ENCODE measurements at places on chromosomes 5 and 9. TPM values are rescaled to one million over a fixed set of nuclear protein-coding genes. Genes with fewer than 3 reads are reported as not detected.

Gene PRSS3
- total RNA-seq, result 2.1 TPM

Gene CMYA5
- 0.28 TPM for total RNA-seq

Gene AMBP
- not detected for total RNA-seq

Gene PCDHA10
- total RNA-seq, result 0.23 TPM

Gene SLC6A18
- total RNA-seq, result not detected

Gene ABCA1
- 198 TPM for total RNA-seq

All from smooth muscle cell of the umbilical artery (primary cell).